ENCODE measurements at places on chromosomes 2 and 18. TPM values are rescaled to one million over a fixed set of nuclear protein-coding genes. Genes with fewer than 3 reads are reported as not detected.

MC5R gene
- not detected for total RNA-seq

DNA sequence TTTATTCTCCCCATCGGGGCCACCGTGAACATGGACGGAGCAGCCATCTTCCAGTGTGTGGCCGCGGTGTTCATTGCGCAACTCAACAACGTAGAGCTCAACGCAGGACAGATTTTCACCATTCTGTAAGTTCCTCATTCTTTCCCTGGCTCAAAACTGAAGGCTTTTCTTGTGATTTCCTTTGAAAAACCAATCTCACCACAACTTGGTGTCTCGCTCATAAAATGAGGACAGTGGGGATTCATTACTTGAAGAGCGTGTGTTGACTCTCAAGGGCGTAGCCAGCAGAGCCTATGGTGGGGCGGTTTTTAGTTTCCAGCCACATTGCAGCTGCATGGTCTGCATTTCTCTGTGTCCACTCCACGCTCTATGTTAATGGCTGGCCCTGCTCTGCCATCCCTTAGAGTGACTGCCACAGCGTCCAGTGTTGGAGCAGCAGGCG lies 29.0 kb downstream of the SLC1A4 start:
- no peak for DNase-seq

REG1B gene
- not detected for total RNA-seq

MEP1B gene
- total RNA-seq, result not detected

- DNase-seq, result no peak
Measured at GRCh38 chr18:24600076-24600654, 139.7 kb downstream of the HRH4 start.

- no peak for DNase-seq
Measured at GRCh38 chr2:160615706-160616105, 122.1 kb upstream of the RBMS1 start.

- no peak for DNase-seq
Measured at GRCh38 chr2:216491793-216492596, 6.6 kb upstream of the RPL37A start.

ADCYAP1 gene
- not detected for total RNA-seq

CYP27C1 gene
- total RNA-seq, result not detected

- DNase-seq, result no peak
Measured at GRCh38 chr2:36511858-36512603, 85.9 kb downstream of the FEZ2 start.

ST6GAL2 gene
- total RNA-seq, result not detected

DNA sequence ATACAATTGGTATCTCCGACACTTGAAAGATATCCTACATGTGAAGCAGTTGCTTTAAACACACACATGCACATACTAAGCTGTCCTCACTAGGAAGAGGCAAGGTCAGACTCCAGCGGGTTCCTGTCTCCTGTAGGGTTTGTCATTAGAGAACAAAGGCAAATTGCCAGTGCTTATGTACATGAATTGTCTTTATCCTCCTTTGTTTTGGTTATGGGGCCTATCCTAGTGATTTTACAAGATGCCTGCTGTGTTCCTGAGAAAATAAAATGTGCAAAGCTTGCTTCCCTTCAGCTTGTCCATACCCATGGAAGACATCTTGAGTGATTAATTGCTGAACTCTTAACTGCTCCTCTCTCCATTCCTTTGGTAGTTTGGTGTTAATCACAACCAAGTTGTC lies 86.7 kb upstream of the SLC39A10 start:
- DNase-seq, result no peak

FER1L5 gene
- not detected for total RNA-seq

LRP2 gene
- total RNA-seq, result not detected

DNA sequence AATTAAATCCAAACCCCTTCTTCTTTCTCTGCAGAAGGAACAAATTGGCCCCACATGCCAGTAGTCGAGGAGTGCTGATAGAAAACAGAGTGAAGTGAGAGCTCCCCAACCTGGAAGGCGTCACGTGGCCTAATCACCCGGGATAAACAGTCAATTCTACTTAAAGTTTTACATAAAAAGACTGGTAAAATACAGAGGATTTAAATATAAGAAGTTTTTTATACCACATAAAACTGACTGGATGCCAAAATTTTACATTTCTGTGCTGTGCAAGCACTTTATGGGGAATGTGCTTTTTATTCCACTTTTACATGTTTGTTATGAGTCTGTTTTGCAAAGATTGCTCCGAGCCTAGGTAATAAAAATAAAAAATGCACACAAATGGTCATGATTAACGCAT lies 1586.8 kb upstream of the ACVR2A start:
- DNase-seq, result no peak

DNA sequence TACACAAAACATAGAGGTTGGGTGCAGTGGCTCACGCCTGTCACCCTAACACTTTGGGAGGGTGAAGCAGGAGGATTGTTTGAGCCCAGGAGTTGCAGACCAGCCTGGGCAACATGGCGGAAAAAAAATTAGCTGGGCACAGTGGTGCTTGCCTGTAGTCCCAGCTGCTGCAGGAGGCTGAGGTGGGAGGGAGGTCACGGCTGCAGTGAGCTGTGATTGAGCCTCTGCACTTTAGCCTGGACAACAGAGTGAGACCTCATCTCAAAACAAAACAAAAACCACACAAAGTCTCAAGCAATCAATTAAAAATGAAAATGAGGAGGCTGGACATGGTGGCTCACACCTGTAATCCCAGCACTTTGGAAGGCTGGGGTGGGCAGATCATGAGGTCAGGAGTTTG lies 4.9 kb downstream of the NOP58 start:
- DNase-seq, result no peak

GRCh38 chr2:143701785-143702184 lies 572.6 kb downstream of the ARHGAP15 start:
- no peak for DNase-seq

DNA sequence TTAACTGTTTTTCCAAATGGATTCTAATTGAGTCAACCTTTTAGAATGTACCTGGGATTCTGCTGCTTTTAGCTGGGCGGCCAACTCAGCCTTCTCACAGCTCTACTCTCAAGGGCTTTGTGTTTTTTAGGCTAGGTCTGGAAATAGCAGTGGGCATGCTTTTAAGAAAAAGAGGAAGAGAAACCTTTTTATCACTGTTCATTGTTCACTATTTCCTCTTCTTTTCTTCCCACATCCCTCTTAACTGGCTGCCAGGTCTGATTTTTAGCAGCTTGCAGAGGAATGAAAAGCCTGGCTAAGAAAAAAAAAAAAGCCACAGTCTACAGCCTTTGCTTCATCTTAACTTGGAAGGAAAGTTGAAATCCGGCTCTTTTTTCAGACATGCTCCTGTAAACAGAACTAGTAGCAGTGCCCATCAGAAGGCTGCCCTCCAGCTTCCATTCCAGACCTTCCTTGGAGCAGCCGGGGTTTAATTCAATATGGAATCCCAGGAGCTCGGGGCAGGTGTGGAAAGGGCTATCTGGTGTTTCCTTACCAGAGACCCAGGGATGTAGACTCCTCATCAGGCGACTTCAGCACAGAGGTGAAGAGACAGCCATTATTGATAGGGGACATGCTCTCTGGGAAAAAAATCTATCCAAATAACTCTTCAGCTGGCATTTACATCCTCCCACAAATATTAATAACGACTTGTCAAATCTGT lies 230.7 kb downstream of the MYO3B start:
- DNase-seq, result no peak

CDH2 gene
- total RNA-seq, result not detected

DNA sequence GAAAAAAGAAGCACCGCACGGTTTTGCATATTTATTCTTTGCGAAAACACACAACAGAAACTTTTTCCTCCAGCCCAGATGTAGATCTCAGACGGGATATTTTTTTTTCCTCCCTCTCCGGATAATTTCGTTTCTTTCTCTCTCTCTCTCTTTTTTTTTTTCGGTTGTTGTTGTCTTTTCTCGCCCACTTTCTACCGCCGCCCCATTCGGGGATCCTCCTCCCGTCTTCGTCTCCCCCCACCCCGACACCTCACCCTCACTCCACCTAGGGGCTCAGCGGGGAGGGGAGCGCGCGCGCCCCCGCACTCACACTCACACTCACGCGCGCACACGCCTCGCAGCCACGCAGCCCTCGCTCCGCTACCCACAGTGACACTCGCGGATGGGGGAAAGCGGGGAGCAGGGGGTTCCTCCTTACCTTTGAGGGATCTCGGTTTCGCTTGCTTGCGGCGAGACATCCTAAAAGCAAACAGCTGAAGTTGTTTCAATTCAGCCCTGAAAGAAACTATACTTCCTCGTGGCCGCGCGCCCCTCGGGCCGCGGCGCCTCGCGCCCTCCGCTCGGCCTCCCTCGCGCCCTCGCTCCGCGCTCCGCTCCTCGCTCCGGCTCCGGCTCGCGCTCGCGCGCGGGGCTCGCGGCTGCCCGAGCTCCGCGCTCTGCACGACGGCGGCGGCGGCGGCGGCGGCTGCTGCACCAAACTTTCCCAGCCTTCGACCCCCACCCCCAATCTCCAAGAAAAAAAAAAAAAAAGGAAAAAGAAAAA lies 1.3 kb downstream of the ZNF521 start:
- DNase-seq, result no peak

DNA sequence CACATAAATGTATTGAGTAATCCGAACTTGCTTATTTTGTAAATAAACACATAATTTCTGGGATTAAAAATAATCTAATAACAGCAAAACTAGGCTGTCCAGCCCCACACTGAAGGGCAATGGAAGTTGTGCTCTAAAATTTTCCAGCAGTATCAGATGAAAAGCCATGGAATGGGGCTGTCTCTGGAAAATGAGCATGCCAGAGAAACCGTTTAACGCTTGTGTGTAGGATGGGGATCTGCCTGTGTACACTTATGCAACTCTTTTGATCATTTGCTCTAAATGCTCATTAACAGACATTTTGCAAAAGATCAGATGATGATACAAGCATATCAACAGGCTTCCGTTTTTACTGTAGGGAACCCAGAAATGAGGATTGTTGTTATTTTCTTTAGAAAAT lies 177.6 kb downstream of the SLC8A1 start:
- no peak for DNase-seq

B3GNT2 gene
- total RNA-seq, result 47.7 TPM

- no peak for DNase-seq
Measured at GRCh38 chr2:17850151-17850550, 28.3 kb upstream of the KCNS3 start.

DNA sequence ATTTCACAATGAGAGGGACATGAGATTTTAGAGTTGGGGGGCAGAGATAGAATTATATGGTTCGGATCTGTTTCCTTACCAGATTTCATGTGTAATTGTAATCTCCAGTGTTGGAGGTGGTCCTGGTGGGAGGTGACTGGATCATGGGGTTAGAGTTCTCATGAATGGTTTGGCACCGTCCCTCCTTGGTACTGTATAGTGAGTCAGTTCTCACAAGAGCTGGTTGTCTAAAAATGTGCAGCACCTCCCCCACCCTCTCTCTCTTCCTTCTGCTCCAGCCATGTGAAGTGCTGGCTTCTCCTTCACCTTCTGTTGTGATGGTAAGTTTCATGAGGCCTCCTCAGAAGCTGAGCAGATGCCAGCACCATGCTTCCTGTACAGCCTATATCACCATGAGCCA lies 138.1 kb downstream of the SCG2 start:
- DNase-seq, result no peak

ARHGEF33 gene
- total RNA-seq, result not detected

ACMSD gene
- total RNA-seq, result not detected

DNA sequence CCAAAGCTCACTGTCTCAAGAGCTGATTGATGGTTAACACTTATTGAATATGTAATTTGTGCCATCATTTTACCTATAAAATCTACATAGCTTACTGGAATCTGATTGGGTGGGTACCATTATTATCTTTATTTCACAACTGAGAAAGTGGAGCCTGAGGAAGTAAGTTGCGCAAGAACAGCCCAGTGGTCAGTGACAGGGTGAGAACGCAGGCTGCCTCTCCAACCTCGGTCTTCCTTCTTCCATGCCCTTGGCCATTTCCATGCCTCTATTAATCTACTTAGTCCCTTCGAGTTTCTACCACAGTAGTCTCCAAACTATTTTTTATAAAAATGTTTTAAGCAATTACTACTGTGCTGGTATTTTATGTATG lies 390.9 kb upstream of the VWC2L start:
- no peak for DNase-seq
